Activated naive CD8-positive, alpha-beta T cell treated with anti-CD3 and anti-CD28 coated beads, Interleukin-2, amount 50 U/mL, for 24 hours (primary cell): ENCODE measurements at places on chromosomes 7 and 10.

DNA sequence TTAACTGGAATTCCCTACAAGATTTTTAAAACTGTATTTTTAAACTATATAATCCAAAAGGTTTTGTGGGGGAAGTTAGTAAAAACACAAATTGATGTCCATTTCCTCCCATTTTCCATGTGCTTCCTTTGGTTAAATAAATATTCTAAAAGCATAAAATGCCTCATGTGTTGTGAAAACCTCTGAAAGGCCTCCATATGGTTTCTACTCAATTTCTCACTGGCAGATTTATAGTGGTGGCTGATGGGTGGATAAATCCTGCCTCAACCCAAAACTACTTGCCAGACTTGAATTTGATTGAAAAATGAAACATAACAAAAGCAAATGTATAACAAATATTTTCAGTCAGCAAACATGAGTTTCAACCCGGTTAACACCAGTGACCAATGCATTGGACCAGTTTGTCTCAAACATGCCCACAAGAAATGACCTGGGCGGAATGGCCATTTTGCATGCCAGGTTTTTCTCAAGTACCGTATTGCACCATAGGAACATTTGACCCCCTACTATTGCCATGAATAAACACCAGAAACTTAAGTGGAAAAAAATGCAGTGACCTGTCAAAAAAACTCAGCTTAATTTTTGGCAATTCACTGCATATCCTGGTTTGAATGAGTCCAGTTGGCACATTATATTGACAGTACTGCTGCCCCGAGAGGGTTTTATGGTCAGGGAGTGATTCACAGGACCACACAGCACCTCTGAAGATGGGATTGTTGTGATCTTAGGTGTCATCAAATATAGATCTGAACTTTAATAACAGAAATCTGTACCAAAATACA, 454.6 kb upstream of the ANKRD30A start:
- DNase-seq = no peak

GRCh38 chr10:14502431-14502830, 171.7 kb upstream of the FRMD4A start:
- no peak for DNase-seq

- DNase-seq = no peak
Observed at GRCh38 chr10:122445904-122446303, 8.5 kb upstream of the ARMS2 start.

DNA sequence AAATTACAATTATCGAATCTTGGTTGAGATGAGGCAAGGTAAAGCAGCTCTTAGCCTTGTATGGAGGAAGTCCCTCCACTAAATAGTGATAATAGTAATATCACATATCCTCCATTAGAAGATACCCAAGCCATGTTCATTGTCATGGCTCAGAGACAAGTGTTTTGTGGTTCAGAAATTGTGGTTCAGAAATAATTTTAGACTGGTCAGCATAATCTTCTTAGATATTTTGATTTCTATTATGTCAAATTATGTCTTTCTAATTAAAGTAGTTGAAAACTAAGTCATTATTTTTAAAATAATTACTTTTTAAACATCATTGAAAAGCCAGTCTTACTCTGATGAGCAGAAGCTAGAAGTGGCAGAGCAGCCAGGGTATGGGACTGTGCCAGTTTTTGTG, 507.7 kb downstream of the HTR7 start:
- no peak for DNase-seq

GRCh38 chr10:18456984-18457383, 194.4 kb downstream of the NSUN6 start:
- no peak for DNase-seq

DNA sequence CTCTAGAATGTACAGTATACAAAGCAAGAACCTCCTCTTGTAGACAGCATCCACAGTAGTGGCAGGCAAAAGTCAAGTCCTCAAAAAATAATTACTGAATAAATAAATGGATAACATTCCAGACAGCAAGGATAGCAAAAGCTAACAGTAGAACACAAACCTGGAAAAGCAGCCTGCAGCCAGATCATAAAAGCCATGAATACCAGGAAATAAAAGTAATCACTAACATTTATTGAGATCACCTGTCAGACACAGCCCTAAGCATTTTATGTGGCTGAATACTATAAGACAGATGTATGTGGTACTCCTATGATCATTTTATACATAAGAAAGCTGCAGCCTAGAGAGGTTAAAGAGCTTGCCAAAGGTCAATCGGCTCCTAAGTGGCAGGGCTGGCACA, 34.0 kb downstream of the CUL2 start:
- DNase-seq = no peak

GRCh38 chr10:2232479-2232878, 495.2 kb upstream of the ADARB2 start:
- DNase-seq = no peak

GRCh38 chr7:121547544-121548092, 151.5 kb upstream of the FAM3C start:
- no peak for DNase-seq

- DNase-seq = no peak
Observed at GRCh38 chr10:13006037-13006436, 4.5 kb upstream of the CCDC3 start.

DNA sequence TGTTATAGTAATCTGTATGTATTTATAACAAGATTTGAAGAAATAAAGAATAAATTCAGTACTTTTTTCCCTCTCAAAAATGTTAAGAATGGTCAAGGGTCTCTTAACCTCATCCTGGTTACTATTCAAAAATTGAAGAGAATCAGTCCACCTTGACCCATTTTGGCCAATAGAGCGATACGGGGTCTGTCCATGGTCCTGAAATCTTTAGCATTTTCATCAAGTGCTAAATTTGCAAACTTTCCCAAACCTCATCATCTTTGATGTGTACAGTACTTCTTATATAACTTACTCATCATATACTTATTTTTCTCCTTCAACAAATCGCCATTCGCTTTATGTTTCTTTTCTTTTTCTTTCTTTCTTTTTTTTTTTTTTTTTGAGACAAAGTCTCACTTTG, 23.6 kb downstream of the TMEM178B start:
- DNase-seq = no peak

DNA sequence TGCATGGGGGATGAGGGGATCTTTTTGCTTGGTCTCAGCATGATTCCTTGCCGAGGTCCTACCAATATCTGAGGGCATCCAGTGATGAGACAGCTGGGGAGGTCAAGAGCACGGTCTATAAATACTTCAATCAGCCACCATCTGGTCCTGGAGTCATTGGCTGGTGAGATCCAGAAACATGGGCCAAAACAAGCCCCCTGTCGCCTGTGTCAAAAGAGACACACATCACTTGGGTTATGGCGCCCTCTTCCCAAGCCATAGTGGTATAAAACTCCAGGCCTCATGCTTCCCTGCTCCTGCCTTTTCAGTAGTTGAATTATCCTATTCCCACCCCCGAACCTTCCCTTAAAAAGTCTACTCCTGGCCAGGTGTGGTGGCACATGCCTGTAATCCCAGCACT, 60.9 kb downstream of the SLC35B4 start:
- no peak for DNase-seq

GRCh38 chr7:44103923-44104859, at the start of gene AEBP1:
TSS of gene AEBP1 (plus strand) at chr7:44104345. CDS start at chr7:44104666, 321 bp downstream.
- DNase-seq = peak; percentile 43

DNA sequence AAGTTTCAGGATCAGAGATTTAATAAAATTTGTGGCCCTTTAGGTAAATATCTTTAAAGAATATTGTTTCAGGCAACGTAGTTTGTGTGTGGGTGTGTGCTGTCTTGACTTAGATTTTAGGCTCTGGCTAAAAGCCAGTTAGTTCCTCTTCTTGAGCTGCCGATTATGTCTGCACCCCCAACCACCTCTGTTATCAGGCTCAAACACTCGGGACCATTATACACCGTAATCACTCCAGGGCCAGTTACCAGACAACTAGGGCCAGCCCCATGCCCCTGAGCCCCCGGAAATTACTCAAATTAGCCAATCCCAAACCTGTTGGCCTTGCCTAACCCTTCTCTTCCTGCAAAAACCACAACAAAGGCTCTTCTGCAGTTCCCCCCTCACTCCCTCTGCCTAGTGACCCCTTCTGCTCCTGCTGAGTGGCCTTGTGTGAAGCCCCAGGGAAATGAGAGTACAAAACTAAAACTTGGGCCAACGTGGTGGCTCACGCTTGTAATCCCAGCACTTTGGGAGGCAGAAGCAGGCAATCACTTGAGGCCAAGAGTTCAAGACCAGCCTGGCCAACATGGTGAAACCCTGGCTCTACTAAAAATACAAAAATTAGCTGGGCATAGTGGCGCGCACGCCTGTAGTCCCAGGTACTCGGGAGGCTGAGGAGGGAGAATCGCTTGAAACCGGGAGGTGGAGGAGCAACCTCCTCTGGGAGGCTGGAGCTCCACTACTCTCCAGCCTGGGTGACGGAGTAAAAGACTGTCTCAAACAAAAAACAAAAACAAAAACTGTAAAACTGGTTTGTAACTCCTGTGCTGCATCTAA, 9.2 kb upstream of the HNRNPF start:
- peak; percentile 67 for DNase-seq

- no peak for DNase-seq
Observed at GRCh38 chr7:92790992-92791391, 45.4 kb downstream of the CDK6 start.

- DNase-seq = no peak
Observed at GRCh38 chr7:88590963-88591362, 168.5 kb upstream of the ZNF804B start.

DNA sequence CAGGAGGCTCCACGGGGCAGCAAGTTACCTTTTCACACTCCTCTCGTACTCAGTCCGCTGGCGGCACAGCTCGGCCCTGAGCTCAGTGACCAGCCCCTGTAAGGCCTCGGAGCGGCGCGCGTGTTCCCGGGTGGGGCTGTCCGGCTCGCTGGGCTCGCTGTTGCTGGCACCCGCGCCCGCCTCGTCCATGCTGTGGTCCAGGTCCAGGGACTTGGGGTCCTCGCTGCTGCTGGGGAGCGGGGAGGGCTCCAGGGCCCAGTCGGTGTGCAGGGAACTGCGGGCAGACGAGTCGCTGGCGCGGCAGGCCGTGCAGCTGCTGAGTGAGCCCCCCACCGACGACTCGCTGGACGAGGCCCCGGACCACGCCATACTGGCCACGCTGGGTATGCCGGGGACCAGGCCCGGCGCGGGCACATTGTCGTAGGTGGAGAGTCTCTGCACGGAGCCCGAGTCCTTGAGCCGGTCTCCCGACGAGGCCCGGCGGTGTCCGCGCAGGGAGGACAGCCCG, 143.8 kb downstream of the MAPK8 start:
- DNase-seq = no peak

DNA sequence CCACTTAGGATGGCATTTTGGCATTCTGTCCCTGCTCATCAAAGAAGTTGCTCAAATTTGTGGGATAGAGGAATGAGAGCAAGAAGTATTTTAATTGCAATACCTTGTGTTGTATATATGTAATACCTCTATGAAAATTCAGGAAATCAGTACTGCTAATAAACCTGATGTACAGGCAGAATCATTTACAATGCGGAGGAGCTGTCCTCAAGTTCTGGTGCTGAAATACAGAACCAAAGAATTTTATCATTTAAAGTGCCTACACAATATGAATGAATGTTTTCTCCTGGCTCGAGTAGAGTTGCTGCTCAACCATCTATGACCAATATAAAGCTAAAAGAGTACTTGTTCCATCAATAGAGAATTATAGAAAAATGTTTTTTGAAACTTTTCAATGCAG, 305.8 kb downstream of the PLXNA4 start:
- no peak for DNase-seq

GRCh38 chr7:27863880-27864279, 123.9 kb downstream of the TAX1BP1 start:
- DNase-seq = no peak

DNA sequence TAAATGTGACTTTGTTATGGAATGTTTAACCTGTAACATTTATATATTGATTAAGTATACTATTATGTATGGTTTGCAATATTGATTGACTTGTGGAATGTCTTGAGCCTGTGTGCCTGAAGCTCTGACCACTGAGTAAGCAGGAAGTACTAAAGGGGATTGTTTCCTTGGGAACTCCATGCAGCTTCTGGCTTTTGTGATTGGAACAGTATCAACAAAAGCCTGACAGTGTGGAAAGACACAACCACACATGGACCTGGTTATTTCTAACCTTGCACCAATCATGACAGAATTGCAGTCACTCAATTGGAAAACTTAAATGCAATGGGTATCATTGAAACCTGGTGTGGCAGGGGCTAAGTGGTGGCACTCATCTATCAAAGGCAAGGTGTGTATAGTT, 45.5 kb upstream of the PIK3CG start:
- DNase-seq = no peak

GRCh38 chr10:71333129-71333887, 14.2 kb downstream of the SLC29A3 start:
- no peak for DNase-seq

DNA sequence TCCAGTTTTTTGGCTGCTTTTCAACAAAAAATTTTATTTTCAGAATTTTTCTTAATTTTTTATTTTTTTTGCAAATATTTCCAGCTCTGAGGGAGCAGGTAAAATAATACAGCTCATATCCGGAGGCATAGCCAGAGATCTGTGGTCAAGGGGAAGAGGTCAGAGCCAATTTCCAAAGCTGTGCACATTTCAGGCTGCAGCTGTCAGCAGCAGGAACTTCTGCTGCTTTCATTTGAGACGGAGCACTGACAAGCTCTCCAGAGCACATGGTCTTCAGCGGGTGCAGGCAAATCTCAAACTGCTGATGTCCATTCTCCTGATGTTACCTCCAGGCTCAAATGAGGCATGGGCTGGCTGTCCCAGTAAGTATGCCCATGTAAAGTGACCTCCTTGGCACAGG, 31.1 kb downstream of the SLC26A4 start:
- no peak for DNase-seq

- DNase-seq = no peak
Observed at GRCh38 chr7:83267141-83267631, 104.5 kb upstream of the PCLO start.

GRCh38 chr10:63173468-63174232, 40.5 kb downstream of the NRBF2 start:
- DNase-seq = no peak

DNA sequence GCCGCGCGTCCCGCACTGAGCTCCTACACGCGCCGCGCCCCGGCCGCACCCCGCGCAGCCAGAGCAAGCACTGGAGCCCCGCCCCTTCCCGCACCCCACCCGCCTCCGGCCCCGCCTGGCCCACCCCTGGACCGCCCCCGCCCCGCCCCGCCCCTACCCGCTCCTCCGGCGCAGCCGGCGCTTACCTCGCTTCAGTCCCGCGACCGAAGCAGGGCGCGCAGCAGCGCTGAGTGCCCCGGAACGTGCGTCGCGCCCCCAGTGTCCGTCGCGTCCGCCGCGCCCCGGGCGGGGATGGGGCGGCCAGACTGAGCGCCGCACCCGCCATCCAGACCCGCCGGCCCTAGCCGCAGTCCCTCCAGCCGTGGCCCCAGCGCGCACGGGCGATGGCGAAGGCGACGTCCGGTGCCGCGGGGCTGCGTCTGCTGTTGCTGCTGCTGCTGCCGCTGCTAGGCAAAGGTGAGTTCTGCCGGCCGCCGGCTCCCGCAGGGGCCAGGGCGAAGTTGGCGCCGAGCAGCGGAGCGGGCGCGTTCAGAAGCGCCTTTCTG, at the start of gene RET:
TSS of gene RET (plus strand) at position 194 of the 545 bp plus-strand sequence. CDS start at position 384, 190 bp downstream.
- peak; percentile 4 for DNase-seq

- no peak for DNase-seq
Observed at GRCh38 chr10:126101325-126101724, 205.0 kb downstream of the FANK1 start.

- no peak for DNase-seq
Observed at GRCh38 chr10:86815035-86815617, 58.7 kb downstream of the BMPR1A start.

GRCh38 chr10:132926070-132926469, 16.3 kb downstream of the CFAP46 start:
- DNase-seq = no peak
